ENCODE measurements at places on chromosomes 13 and 19. TPM values are rescaled to one million over a fixed set of nuclear protein-coding genes. Genes with fewer than 3 reads are reported as not detected.

TRIP10 gene
- total RNA-seq: 5.3 TPM

APOC4 gene
- not detected for total RNA-seq

CCDC169 gene
- not detected for total RNA-seq

CPAMD8 gene
- 7.5 TPM for total RNA-seq

CFD gene
- 2.4 TPM for total RNA-seq

ZNF541 gene
- 0.85 TPM for total RNA-seq

MATK gene
- 2.9 TPM for total RNA-seq

PCDH9 gene
- 1.4 TPM for total RNA-seq

CACNA1A gene
- total RNA-seq: 0.36 TPM

SOX1 gene
- not detected for total RNA-seq

PLPP2 gene
- total RNA-seq: not detected

ZNF524 gene
- 19.1 TPM for total RNA-seq

IRS2 gene
- 21.5 TPM for total RNA-seq

ZNF382 gene
- 25.2 TPM for total RNA-seq

CGB1 gene
- total RNA-seq: not detected

GCDH gene
- 69.8 TPM for total RNA-seq

FAM83E gene
- 8.0 TPM for total RNA-seq

Data from naive thymus-derived CD8-positive, alpha-beta T cell (primary cell).